NB4 (cell line): ENCODE measurements at places on chromosomes 3 and 15.

DNA sequence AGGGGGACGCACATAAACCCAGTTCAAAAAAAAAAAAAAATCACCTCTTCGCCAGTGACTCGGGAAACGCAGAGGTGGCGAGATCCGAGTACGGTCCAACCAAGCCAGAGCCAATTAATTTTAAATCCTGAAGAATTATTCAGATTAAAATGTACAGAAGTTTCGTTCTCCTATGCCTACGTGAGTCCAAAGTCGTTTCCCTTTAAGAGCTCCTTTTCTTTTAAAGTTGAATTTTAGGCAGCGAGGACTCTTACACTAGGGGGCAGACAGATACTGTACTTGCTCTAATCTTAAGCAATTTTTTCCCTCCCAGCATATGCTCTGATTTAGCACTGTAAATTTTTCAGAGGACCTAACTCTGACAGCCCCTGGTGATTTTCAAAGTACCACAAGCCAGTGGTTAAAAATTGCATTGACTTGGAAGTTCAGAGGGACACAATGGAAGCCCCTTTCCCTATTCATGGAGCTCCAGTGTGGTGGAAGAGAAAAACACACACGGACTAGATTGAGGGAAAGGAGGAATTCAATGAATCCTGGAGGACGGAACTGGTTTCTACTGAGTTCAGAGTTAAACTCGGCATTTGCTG, 3.3 kb upstream of the NR2F2 start:
- DNase-seq, result peak; percentile 92

- peak; percentile 2 for DNase-seq
These were observed 59.0 kb upstream of the NECTIN3 start for GRCh38 chr3:111012388-111013248.

- no peak for DNase-seq
These were observed 20.0 kb downstream of the PLCL2 start for GRCh38 chr3:16904423-16905417.

- DNase-seq, result no peak
These were observed 30.4 kb downstream of the SECISBP2L start for GRCh38 chr15:49015896-49016295.

GRCh38 chr3:73580343-73580742, 44.4 kb downstream of the PDZRN3 start:
- no peak for DNase-seq

DNA sequence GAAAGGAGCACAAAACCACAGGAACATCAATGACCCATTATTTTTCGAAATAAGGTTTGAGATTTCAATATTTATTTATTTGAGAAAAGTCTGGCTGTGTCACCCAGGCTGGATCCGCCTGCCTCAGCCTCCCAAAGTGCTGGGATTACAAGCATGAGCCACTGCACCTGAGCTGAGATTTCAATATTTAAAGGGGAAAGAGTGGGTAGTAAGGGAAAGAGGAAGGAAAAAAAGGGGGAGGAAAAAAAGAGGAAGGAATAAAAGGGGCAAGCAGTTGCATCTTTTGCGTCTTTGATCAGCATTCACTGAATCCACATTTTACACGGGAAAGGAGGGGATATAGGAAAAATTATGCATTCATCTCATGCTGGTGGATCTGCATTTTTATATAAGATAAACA, 47.4 kb downstream of the ERICH6 start:
- DNase-seq, result no peak

- DNase-seq, result no peak
These were observed 48.3 kb upstream of the THSD4 start for GRCh38 chr15:71066983-71067382.

GRCh38 chr3:45464336-45465170, 76.2 kb downstream of the LARS2 start:
- DNase-seq, result peak; percentile 75

DNA sequence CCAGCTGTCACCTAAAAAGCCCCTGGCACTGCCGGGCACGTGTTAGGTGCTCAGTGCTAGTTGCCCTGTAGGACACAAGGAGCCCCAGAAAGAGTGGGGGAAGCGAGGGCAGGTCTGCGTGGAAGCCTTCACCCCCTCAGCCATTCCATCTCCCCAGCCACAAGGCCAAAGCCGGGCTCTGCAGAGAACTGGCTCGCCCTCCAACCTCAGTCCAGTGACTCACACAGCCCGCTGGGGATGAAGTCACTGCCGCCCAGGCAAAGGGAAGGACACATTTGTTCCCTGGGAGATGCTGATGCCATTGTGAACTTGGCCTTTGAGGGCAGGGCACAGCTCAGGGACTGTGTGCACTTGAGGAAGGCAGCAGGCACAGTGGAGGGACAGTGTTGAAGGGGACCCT, 48.1 kb downstream of the IQSEC1 start:
- DNase-seq, result peak; percentile 61

GRCh38 chr3:129235344-129235917, 14.0 kb upstream of the COPG1 start:
- no peak for DNase-seq

DNA sequence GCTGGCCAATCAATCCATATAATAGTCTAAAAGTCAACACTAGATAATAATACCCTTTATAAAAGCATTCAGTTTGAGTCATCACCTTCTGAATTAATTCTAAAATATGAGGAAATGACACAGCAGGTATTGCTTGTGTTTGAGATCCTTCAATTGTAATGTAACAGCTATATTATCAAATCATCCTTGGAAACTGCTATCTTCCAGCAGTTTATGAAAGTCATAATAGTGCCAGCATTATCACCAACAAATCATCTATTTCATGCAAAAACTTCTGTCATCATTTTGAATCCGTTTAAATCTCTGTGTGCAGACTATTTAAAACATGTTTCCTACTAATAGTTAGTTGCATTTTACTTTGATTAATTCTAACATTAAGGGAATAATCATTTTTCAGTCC, 468.7 kb downstream of the CADM2 start:
- no peak for DNase-seq

GRCh38 chr3:161100994-161101393, 4.2 kb downstream of the B3GALNT1 start:
- no peak for DNase-seq

DNA sequence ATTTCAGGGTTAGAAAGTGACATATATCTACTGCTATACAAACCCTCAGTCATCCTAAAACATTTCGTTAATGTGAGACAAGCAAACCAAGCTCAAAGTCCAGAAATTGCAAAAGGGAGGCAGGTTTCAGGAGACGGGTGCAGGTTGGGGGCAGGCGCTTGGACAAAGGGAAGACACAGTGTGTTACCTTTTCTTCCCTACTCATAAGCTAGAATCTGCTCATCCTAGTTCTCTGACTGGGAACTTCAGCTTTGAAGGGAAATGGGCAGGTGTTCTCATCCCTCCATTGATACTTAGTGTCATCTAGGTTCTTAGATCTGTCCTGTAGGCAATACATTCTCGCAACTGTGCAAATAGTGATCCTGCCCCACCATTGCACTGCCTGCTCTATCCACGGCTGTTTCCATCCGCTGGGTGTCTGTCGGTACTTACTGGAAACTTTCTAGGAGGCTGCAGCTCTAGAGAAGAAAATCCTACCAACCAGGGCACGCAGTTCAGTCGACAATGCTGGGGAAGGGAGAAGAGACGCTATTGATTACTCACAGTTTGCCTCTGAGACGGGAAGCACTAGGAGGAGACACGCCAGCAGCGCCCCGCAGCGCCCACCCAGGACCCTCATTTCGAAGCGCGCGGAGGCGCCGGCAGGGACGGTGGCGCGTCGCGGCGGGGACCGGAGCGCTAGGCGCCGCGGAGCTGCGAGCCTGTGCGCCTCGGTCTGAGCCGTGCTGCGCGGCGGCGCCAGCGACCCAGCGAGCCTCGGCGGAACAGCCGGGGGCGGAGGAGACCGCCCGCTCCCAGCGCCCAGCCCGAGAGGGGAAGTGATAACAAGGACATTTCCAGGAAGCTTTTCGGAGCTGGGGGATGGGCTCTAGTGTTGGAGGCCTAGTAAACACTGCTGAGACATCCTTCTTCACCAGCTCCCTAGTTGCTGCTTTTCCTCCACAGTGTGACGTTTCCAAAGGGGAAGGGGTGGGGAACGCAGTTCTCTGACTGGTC, at the start of gene PROS1:
TSS of gene PROS1 (minus strand) at position 766 of the 996 bp plus-strand sequence. CDS start at position 619, 147 bp downstream.
- peak; percentile 65 for DNase-seq

DNA sequence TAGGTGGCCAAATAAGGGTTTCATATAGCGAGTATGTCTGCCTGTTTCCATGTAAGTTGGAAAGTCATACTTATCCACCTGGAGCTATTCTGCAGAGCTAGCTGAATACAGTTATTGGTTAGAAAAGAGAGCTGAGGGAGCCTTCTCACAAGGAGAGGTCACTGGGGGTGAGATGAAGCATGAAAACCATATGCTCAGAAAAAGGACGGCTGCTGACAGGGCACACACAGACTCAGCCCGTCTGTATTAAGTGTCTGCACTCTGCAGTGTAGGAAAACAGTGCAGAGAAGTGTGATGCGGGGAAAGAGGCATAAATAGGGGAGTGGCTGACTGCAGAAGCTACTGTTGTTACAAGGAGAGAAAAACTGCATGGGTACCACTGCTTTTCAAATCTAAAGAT, 58.2 kb downstream of the C3orf70 start:
- no peak for DNase-seq

DNA sequence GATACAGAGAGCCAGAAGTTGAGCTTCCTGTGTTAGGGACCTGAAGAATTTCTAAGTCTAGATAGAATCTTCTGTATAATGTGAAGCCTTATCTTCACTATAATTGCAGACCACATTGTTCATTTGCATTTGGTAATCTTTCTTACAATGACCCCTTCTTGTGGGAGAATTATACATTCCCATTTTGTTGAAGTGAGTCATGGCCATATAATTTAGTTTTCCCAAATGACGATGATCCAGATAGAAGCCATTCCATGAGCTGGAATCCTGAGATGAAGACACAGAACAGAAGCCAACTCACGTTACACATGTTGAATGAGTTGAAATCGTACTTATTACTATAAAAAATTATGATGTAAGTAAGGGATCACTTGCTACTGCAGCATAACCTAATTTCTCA, 187.8 kb downstream of the TUSC7 start:
- no peak for DNase-seq

DNA sequence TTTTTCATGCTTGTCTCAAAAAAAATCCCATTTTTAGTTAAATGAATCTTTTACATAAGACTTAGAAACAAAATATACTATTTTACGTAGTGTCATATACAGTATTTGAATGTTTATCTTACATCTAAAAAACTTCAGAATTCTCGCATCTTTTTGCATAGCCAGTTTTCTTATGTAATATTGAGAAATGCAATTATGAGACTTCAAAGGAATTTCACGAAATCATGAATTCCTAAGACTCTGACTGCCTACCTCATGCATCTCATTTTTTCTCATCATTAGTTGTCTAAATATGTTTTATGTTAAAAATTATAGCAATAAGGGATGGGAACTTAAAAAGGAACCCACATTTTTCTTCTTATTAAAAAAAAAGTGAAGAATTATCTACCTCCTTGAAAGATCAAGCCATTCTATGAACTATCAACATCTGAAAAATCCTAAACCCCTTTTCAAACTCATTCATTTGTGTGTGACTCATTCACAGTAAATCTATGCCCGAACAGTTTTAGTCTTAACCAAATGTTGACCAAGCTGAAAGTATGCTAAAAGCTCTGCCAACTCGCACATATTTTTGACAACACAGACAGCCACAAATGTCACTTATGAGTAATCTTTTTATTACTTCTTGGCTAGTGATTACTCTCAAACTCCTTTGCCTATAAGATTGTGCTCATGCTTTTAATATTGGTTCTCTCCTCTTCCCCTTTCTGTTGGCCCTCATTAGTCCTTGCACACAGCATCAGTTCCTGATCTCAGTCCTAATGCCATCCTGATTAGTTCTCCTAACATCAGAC, 115.9 kb downstream of the DCLK3 start:
- no peak for DNase-seq

DNA sequence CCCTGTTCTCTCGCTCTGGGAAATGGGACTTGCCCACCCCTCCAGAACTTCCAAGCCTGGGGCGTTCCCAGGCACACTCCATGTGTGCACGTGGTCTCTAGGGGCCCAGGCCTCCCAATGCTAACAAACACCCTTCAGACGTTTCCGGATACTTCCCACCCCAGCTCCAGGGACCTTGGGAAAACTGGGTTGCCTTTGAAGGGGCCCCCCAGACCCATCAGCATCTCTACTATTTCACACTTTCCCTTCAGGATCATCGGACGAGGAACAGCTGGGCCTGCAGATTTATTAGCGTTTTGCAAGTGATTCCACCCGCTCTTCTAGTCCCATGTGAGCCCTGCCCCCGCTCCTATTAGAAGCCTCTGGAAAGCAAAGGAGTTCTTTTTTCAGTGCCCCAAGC, 63.2 kb downstream of the MAGEF1 start:
- no peak for DNase-seq

DNA sequence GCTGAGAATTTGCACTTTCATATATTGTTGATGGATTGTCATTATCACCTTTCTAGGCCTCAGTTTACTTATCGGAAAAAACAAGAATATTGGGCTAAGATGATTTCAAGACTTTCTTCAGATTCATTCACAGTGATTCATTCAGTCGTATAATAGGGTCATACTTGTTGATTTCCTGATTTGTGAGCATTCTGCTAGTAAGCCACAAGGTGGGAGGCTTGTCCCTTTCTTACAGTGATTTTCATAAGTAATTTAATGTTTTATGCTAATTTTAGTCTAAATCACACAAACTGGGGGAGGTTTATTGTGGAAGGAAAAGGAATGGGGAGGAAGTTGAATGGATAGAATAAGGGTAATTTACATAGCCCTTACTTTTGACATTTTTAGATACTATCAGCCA, 126.8 kb upstream of the GOLGA6L4 start:
- DNase-seq, result no peak

DNA sequence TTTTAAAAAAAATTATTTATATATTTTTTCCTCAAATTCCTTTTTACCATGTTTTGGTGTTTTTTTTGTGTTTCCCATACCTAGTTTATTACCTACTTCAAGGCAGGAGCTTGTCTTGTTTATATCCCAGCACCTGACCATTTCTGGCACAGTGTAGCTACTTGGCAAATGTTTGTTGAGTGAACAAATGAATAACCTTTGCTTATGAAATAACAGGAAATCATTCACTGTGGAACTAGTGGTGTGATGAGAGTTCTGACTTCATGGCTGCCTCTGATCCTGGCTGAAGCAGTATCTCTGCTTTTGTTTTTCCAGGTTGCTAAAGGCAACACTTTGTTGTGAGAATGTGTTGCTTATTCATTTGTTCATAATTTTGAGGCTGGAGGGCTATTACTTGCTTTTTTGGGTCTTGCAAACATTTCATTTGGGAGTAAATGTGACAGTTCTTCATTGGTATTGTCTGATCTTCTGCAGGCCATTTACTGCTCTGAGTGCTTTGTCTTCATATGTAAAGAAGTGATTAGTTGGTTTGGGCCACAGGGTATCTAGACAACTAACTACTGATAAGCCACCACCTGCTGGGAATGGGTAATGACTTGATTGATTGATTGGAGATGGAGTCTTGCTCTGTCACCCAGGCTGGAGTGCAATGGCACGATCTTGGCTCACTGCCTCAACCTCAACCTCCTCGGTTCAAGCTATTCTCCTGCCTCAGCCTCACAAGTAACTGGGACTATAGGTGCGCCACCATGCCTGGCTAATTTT, 5.7 kb downstream of the RAD54L2 start:
- no peak for DNase-seq
